ENCODE measurements at places on chromosomes 5 and 9. TPM values are rescaled to one million over a fixed set of nuclear protein-coding genes. Genes with fewer than 3 reads are reported as not detected.

GRCh38 chr9:88775037-88775471 is 216.2 kb upstream of the S1PR3 start:
- no peaks in the 10 kb centered on the region for H3K36me3 ChIP-seq
- no peak overlapping the region for H3K27ac ChIP-seq
- H3K4me3 ChIP-seq, result no peak overlapping the region
- peaks cover 4% of the 10 kb centered on the region for H3K4me1 ChIP-seq
- H3K27me3 ChIP-seq, result peaks cover 20% of the 10 kb centered on the region

- H3K27me3 ChIP-seq, result no peaks in the 10 kb centered on the region
- H3K4me1 ChIP-seq, result no peaks in the 10 kb centered on the region
- no peak for DNase-seq
- H3K36me3 ChIP-seq, result no peaks in the 10 kb centered on the region
- no peak overlapping the region for H3K4me3 ChIP-seq
These were observed 222.7 kb upstream of the RASEF start for GRCh38 chr9:83285445-83286225.

- no peaks in the 10 kb centered on the region for H3K4me1 ChIP-seq
- no peak overlapping the region for H3K4me3 ChIP-seq
These were observed 120.7 kb downstream of the PAPPA start for GRCh38 chr9:116274293-116274692.

GRCh38 chr5:139642891-139643871 is 5.0 kb upstream of the CXXC5 start:
- no peak overlapping the region for H3K4me3 ChIP-seq
- peaks cover 15% of the 10 kb centered on the region for H3K4me1 ChIP-seq
- H3K27me3 ChIP-seq, result peaks cover 33% of the 10 kb centered on the region
- no peak overlapping the region for H3K27ac ChIP-seq
- DNase-seq, result no peak

- no peaks in the 10 kb centered on the region for H3K27me3 ChIP-seq
- no peaks in the 10 kb centered on the region for H3K4me1 ChIP-seq
- no peak overlapping the region for H3K27ac ChIP-seq
- H3K4me3 ChIP-seq, result no peak overlapping the region
- no peak for DNase-seq
- no peaks in the 10 kb centered on the region for H3K36me3 ChIP-seq
These were observed 42.0 kb downstream of the PIP5K1B start for GRCh38 chr9:68747043-68747533.

DNA sequence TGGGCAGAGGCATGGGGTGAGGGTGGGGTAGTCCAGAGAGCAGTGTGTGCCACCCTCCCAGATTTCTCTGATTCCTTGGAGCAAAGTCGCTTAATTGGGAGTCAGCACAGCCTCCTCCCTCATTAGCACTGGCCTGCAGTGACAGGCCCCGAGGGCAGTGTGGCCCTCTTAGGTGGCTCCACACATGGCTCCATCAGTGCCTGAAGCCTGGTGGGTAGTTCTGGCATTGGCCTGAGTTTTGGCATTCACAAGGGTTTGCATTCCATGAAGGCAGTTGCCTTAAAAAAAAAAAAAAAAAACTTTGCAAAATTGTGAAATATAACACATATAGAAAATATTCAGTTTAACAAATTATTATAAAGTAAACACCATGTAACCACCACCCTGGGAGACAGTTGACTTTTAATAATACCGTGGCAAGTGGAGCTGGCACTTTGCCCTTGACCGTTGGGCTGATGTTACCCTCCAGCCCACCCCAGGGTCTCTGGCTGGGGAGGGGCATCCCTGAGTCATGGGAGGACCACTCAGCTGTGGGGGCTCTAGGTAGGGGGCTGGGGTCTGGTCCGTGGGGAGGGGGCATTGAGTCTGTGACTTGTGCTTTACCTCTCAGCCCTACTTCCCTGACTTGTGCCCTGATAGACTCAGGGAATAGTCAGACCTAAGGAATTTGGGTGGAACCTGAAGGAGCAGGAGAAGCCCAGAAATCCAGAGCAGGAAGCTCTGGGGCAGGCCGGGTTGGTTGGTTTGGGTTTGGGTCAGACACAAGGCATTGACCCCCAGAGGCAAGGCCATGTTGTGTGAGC is 51.3 kb upstream of the PITX1 start:
- no peaks in the 10 kb centered on the region for H3K36me3 ChIP-seq
- no peak overlapping the region for H3K27ac ChIP-seq
- H3K4me1 ChIP-seq, result no peaks in the 10 kb centered on the region
- no peak overlapping the region for H3K4me3 ChIP-seq
- no peak for DNase-seq

DNA sequence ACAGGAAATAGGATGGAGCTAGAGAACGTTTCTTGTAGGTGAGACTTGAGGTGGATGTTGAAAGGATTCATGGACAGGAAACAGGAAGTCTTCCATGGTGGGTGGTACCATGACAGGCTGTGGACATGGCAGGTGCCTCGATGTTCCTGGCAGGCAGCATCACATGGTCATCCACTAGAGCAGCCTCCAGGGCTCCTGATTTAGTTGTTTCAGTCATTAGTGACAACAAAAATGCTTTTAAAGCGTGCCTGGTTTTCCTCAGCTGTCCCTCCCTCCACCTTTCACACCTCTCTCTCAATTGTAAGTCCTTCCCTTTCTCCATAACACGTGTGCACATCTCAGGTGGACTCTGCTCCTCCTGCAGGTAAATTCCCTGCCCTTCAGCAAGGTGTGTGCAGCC is 25.2 kb upstream of the ASPN start:
- H3K4me1 ChIP-seq, result peaks cover 11% of the 10 kb centered on the region
- DNase-seq, result no peak
- no peaks in the 10 kb centered on the region for H3K27me3 ChIP-seq
- no peak overlapping the region for H3K4me3 ChIP-seq
- H3K36me3 ChIP-seq, result no peaks in the 10 kb centered on the region
- no peak overlapping the region for H3K27ac ChIP-seq

GRCh38 chr5:78109891-78110324 is 184.6 kb downstream of the AP3B1 start:
- peaks cover 3% of the 10 kb centered on the region for H3K4me1 ChIP-seq
- no peaks in the 10 kb centered on the region for H3K27me3 ChIP-seq
- peaks cover 36% of the 10 kb centered on the region for H3K36me3 ChIP-seq
- H3K4me3 ChIP-seq, result no peak overlapping the region

- peaks cover 3% of the 10 kb centered on the region for H3K36me3 ChIP-seq
- no peak overlapping the region for H3K27ac ChIP-seq
- peaks cover 19% of the 10 kb centered on the region for H3K4me1 ChIP-seq
- no peak for DNase-seq
- peaks cover 10% of the 10 kb centered on the region for H3K27me3 ChIP-seq
These were observed 1.5 kb upstream of the TMED7 start for GRCh38 chr5:115627295-115627865.

GRCh38 chr9:136939996-136940525 is 4.5 kb downstream of the FBXW5 start:
- no peak overlapping the region for H3K4me3 ChIP-seq
- H3K4me1 ChIP-seq, result peaks cover 9% of the 10 kb centered on the region
- H3K27me3 ChIP-seq, result no peaks in the 10 kb centered on the region
- H3K36me3 ChIP-seq, result peaks cover 16% of the 10 kb centered on the region

- no peak for DNase-seq
- no peaks in the 10 kb centered on the region for H3K36me3 ChIP-seq
- H3K27me3 ChIP-seq, result peaks cover 12% of the 10 kb centered on the region
- no peak overlapping the region for H3K27ac ChIP-seq
- no peak overlapping the region for H3K4me3 ChIP-seq
These were observed 562.8 kb downstream of the PDE4D start for GRCh38 chr5:59330680-59331079.

DNA sequence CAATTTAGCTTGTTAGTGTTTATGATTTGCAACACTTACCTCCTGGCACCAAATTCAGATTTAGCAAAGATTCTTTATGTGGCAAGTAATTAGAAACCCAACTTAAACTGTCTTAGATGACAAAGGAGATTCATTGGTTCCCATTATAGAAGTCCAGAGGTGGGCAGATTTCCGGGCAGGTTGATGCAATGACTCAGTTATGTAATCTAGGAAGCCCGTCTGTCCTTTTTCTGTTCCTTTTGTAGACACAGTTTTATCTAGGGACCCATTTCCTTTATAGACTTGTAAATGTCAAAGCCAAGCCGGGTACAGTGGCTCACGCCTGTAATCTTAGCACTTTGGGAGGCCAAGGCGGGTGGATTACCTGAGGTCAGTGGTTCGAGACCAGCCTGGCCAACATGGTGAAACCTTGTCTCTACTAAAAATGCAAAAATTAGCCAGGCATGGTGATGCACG is 20.3 kb upstream of the ANKRD33B start:
- H3K36me3 ChIP-seq, result no peaks in the 10 kb centered on the region
- DNase-seq, result no peak
- H3K4me3 ChIP-seq, result no peak overlapping the region
- peaks cover 31% of the 10 kb centered on the region for H3K27me3 ChIP-seq
- no peaks in the 10 kb centered on the region for H3K4me1 ChIP-seq
- H3K27ac ChIP-seq, result no peak overlapping the region

DNA sequence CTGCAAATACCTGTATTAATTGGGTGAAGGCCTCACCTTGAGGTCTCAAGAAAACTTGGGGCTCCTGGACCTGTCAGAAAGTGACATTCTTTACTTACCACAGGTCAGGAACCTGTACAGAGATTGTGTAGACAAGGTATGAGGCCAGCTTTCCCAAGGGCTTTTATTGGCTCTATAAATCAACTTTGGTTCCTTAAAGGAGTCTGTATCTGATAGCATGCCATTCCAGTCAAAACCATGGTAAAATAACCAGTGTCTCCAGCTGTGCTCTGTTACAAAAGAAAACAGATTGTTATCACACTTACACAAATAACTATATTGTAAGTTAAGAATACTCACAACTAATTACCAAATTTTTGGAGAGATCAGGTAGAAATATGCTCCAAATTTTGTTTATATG is 64.5 kb downstream of the COL15A1 start:
- peaks cover 10% of the 10 kb centered on the region for H3K27me3 ChIP-seq
- peaks cover 3% of the 10 kb centered on the region for H3K4me1 ChIP-seq
- DNase-seq, result no peak
- no peak overlapping the region for H3K27ac ChIP-seq

DNA sequence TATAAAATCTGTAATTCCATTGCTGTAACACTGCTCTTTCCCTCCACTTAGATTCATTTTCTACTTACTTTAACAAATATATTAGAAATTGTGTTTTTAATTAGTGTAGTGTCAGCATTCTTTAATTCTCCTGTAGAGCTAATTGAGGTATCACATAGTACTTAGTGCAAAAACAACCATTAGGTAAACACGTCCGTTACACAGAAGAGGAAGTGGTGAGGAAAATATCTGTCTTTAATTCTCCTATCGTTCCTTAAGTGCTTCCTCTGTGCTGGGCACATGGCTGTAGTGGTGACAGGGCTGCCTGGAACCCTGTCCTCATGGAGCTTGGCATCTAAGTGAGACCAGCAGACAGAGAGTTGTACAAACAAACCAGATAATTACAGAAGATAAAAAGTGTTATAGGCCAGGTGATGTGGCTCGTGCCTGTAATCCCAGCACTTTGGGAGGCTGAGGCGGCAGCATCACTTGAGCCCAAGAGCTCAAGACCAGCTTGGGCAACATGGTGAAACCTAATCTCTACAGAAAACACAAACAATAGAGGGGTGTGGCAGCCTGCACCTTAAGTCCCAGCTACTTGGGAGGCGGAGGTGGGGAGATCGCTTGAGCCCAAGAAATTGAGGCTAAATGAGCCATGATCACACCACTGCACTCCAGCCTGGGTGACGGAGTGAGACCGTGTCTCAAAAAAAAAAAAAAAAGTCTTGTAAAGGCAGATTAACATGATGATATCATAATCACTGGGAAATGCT is 36.4 kb downstream of the PARP8 start:
- no peaks in the 10 kb centered on the region for H3K27me3 ChIP-seq
- no peak overlapping the region for H3K4me3 ChIP-seq
- H3K4me1 ChIP-seq, result peaks cover 47% of the 10 kb centered on the region
- no peak for DNase-seq
- H3K27ac ChIP-seq, result no peak overlapping the region

DNA sequence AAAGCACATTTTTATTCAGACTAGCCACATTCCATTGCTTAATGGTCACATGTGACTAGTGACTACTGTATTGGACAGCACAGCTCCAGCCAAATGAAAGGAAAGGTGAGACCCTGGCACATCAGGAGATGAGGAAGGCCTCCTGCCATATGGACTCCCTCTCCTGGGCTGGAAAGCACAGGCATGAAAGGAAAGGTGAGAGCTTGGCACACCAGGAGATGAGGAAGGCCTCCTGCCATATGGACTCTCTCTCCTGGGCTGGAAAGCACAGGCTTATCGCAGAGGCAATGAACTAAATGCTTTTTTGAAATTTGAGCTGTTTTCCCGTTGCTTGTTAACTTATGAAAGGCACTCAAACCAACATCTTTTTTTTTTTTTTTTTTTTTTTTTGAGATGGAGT is 144.8 kb upstream of the SLC12A2 start:
- H3K27ac ChIP-seq, result no peak overlapping the region
- peaks cover 2% of the 10 kb centered on the region for H3K4me1 ChIP-seq
- H3K36me3 ChIP-seq, result no peaks in the 10 kb centered on the region
- no peak overlapping the region for H3K4me3 ChIP-seq
- no peak for DNase-seq

- no peak for DNase-seq
- H3K27me3 ChIP-seq, result peaks cover 42% of the 10 kb centered on the region
- no peaks in the 10 kb centered on the region for H3K36me3 ChIP-seq
These were observed 89.2 kb downstream of the FOXD1 start for GRCh38 chr5:73359395-73359794.

FAT2 gene
- total RNA-seq, result not detected

PCDHGA10 gene
- not detected for total RNA-seq

FKTN gene
- total RNA-seq, result 12.8 TPM

HTR4 gene
- not detected for total RNA-seq

NREP gene
- total RNA-seq, result 22.8 TPM

EGFLAM gene
- not detected for total RNA-seq

FIBCD1 gene
- not detected for total RNA-seq

AFAP1L1 gene
- not detected for total RNA-seq

TAF1L gene
- not detected for total RNA-seq
